ACHN (cell line): ENCODE measurements at places on chromosomes 2 and 18.

DNA sequence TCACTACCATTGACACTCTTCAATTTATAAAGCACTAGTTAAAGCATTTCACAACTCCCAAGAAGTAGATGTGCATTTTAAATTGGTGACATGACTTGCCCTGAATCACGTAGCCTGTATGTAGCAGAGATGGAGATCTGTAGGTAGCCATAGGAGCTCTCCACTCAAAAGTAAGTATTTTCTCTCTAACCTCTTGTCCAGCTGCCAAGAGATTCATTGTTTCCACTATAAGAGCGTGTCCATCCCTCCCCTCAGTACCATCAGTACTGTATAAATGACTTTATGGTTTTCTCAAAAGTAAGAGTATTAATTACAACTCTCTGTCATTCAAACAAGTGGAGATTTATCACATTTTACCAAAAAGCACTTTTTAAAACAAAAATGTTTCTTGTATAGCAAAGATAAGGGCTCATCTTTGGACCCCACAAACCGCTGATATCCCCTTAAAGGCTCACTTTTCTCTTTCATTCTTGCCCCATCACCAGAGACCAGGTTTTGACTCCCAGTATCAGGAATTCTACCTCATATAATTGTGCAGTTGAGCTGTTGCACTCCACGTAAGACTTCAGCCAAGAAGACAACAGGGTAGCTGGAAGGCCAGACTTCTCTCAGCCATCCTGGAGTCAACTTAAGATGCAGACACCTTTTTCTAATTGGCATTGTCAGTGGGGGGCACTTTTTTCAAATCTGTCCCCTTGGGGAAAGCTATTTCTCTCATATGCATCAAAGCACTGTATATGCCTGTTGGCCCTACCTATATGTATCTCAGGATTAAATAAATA lies 78.0 kb upstream of the GALNT5 start:
- no peak for DNase-seq

GRCh38 chr2:130930740-130931659 lies 94.3 kb downstream of the ARHGEF4 start:
- no peak for DNase-seq

- DNase-seq, result no peak
Measured at GRCh38 chr2:240134466-240134865, 1.6 kb downstream of the COPS9 start.

DNA sequence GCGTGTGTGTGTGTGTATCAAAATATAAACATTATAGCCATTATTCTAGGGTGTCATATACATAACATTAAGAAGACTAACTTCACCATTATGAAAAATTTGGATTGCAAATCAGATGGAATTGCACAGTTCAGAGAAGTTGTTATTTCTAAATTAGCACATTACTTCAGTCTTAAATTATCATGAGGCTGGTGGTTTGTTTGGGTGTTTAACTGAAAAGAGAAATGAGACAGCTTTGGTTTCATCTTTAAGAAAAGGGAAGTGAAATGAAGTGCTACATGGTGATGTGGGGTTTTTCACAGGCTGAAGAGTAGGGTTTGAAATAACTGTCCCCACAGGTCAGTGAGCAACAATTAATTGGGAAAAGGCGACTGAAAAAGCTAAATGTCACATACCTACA lies 161.2 kb upstream of the XIRP2 start:
- DNase-seq, result no peak

DNA sequence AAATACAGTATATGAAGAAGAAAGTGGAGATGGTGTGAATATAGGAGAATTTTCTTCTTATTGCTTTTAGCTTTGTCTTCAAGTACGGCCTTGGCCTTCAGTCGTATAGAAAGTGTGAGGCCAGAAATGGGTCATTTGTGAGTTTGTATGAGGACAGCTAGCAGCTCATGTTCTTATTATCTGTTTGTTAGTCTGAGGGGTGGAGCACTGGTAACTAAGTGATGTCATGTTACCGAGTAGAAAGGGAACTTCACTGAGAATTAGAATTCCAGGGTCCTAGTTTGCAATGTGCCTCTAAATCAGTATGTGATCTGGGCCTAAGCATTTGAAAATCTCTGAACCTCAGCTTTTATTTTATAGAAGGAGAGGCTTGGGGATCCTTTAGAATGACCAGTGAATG lies 588.6 kb downstream of the NRXN1 start:
- DNase-seq, result no peak

GRCh38 chr2:72949045-72949444 lies 31.7 kb downstream of the EMX1 start:
- no peak for DNase-seq

GRCh38 chr2:186734957-186735734 lies 41.3 kb downstream of the FAM171B start:
- DNase-seq, result no peak

DNA sequence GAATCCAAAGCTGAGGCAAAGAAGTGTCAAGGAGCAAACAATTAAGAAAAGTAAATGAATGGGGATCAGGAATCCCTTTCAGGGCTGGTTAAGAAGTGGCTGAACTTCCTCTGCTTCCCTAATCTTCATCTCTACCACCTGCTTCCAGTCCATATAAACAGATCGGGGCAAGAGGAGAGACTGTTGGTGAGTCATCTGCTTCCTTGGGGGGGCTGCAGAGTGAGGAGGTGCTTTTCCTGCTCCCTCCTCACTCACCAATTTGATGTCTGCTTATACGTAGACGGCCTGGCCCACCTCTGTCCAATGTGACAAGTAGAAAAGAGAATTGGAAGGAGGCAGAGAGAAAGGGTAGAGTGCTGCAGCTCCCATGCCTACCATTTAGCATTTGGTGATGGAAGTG lies 68.4 kb downstream of the NAB1 start:
- DNase-seq, result no peak

DNA sequence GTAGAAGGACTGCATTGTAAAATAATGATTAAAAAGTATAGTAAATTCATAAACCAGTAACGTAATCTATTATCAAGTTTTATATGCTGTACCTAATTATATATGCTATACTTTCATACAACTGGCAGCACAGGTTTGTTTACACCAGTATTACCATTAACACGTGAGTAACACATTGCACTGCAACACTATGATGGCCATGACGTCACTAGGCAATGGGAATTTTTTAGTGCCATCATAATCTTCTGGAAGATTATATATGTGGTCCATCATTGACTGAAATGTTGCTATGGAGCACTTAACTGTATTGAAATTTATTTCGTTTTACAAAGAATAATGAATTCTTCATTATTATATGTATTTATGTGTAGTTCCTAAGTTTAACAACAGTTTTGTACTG lies 45.9 kb downstream of the FAM171B start:
- no peak for DNase-seq

GRCh38 chr2:46580416-46580815 lies 101.1 kb downstream of the TMEM247 start:
- DNase-seq, result no peak

GRCh38 chr2:227908266-227909054 lies 37.0 kb downstream of the DAW1 start:
- no peak for DNase-seq

DNA sequence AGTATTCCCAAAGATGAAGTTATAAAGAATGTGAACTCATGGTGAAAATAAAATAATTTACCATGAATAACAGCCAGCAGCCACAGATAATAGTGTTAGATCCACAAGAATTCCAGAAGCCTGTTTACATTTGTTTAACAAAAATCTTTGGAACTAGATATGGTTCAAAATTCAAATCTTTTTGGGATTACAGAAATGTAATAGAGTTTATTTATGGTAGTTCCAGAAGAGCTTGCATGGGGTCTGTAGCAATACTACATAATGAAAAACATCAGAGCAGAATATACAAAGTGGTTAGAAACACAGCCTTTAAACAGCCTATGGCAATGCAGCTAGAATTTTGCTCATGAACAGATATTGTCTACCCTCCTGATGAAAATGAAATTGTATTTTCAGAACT lies 179.1 kb downstream of the RDH14 start:
- DNase-seq, result no peak

- DNase-seq, result no peak
Measured at GRCh38 chr18:25533218-25533617, 181.3 kb upstream of the ZNF521 start.

GRCh38 chr18:12253663-12254135 lies 462 bp upstream of the CIDEA start:
- no peak for DNase-seq

DNA sequence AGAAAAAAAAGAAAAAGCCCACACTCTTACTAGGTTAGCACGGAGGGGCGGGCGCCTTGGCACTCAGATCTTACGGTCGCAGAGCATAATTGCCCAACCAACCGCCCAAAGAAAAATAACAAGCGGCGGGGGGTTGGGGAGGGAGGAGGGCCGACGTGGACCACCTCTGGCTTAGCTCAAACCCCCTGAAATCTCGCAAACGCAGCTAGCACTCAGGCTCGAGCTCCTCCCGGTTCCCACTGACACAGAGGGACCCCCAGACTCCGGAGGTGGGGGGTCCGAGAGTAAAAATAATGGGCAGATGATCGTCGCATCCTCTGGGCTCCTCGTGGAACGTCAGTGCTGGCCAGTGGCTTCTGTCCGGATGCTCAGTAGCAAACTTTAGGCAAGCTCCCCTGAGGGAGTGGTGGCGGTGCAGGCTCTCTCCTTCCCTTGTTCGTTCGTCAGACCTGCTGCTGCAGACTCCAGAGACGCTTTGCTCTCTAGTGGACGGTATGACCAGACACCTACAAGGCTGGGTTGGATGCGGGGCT lies 12.0 kb downstream of the CATIP start:
- DNase-seq, result no peak

GRCh38 chr2:106065983-106066820 lies 127.9 kb downstream of the UXS1 start:
- DNase-seq, result no peak

- no peak for DNase-seq
Measured at GRCh38 chr2:237304763-237305514, 109.0 kb downstream of the COL6A3 start.

GRCh38 chr2:23294238-23294637 lies 90.7 kb upstream of the KLHL29 start:
- no peak for DNase-seq

GRCh38 chr2:43925431-43925830 lies 70.4 kb downstream of the LRPPRC start:
- DNase-seq, result no peak

DNA sequence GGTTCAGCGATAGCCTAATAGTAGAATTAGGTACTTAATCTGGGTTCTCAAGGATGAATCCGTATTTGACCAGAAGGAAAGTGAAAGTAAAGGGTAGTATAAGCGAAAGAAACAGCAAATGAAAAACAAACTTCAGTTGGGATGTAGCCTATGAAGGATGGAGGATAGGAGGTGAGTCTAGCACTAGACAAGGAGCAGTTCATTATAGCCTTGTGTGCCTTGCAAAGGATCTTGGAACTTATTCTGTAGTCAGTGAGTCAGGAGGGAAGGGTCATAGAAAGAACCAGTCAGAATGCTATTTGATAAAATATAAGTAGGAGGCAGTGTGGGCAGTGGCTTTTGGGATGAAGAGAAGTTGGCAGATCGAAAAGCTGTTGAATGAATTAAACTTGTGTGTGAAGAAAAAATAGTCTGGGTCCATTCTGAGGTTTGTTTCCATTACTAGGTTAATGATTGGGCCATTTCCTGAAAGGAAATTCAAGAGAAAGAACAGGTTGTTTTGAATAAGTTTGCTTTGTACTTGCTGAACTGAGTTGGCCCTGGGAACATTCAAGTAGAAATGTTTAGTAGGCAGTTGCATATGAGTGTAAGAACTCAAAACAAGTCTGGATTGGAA lies 48.5 kb downstream of the ANKRD12 start:
- peak; percentile 49 for DNase-seq

- no peak for DNase-seq
Measured at GRCh38 chr2:120832296-120833070, 96.8 kb downstream of the GLI2 start.

- DNase-seq, result peak; percentile 34
Measured at GRCh38 chr2:121284463-121285449, at the start of gene TFCP2L1. Gene TFCP2L1 (minus strand): TSS chr2:121285202. CDS start chr2:121285109, 93 bp downstream.

GRCh38 chr2:62800618-62801017 lies 95.1 kb downstream of the EHBP1 start:
- peak; percentile 9 for DNase-seq

GRCh38 chr2:69926849-69927515 lies 12.1 kb downstream of the MXD1 start:
- no peak for DNase-seq

- DNase-seq, result no peak
Measured at GRCh38 chr2:222208010-222208690, 90.6 kb downstream of the PAX3 start.

GRCh38 chr2:149528983-149529382 lies 58.6 kb downstream of the MMADHC start:
- no peak for DNase-seq

GRCh38 chr2:217658806-217659205 lies 344.0 kb downstream of the TNS1 start:
- DNase-seq, result no peak

DNA sequence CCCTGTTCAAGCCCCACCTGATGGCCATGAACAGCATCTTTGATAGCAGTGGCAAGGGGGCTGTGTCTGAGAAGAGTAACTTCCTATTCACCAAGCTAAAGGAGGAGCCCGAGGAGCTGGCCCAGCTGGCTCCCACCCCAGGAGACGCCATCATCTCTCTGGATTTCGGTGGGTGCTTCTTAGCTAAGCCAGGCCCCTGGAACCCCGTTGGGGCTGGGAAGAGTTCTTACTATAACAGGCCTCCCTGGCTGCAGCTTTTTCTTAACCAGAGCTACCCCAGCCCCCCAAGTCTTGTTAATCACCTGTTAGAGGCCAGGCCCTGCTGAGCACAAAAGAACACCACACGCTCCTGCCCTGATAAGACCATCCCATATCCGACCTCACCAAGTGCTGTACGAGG lies 79.4 kb downstream of the EPAS1 start:
- no peak for DNase-seq

DNA sequence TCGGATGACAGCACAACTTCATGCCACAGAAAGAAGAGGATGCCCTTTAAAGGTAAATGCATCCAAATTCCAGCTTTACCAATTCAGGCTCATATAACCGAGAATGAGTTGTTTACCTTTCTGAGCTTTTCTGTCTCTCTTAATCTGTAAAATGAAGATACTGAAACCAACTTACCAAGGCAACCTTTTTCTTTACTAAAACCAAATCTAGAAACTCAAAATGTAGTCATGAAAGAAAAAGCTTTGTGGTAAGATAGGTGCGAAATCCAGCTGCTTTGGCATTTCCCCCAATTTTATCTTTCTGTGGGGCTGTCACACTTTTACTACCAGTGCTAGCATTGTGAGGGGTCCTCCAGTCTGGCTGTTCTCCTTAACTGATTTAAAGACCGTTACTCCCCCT lies 240.4 kb downstream of the IKZF2 start:
- no peak for DNase-seq

DNA sequence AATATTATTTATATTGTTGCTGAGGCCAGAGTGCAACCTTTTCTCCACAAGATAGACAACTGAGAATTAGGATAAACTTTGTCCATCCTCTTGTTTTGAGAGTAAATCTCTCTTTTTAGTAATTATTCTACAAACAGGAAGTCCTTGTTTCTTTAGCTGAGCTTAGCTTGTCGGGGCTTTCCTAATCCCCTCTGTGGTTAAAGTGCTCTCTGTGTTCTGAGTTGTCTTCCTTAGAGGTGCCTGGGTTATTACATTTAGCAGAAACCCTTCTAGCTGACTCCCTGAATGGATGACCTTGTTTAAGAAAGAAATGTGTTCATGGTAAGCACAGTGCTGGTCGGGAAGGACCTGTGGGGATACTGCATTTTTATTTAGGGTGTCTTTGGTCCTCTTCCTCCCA lies 12.7 kb downstream of the USP39 start:
- DNase-seq, result no peak
